ENCODE measurements at places on chromosomes 3 and 15.

- no peak for DNase-seq
These were observed 264.6 kb upstream of the COL8A1 start for GRCh38 chr3:99373846-99374210.

GRCh38 chr3:194541483-194541882 lies 54.7 kb upstream of the ATP13A3 start:
- DNase-seq = no peak

GRCh38 chr15:42608752-42609488 lies 33.5 kb downstream of the STARD9 start:
- no peak for DNase-seq

- no peak for DNase-seq
These were observed 833 bp downstream of the MAN2A2 start for GRCh38 chr15:90903733-90904536.

- DNase-seq = no peak
These were observed 6.3 kb downstream of the TEX264 start for GRCh38 chr3:51677358-51677757.

- no peak for DNase-seq
These were observed 53.3 kb upstream of the MELTF start for GRCh38 chr3:197082871-197083270.

DNA sequence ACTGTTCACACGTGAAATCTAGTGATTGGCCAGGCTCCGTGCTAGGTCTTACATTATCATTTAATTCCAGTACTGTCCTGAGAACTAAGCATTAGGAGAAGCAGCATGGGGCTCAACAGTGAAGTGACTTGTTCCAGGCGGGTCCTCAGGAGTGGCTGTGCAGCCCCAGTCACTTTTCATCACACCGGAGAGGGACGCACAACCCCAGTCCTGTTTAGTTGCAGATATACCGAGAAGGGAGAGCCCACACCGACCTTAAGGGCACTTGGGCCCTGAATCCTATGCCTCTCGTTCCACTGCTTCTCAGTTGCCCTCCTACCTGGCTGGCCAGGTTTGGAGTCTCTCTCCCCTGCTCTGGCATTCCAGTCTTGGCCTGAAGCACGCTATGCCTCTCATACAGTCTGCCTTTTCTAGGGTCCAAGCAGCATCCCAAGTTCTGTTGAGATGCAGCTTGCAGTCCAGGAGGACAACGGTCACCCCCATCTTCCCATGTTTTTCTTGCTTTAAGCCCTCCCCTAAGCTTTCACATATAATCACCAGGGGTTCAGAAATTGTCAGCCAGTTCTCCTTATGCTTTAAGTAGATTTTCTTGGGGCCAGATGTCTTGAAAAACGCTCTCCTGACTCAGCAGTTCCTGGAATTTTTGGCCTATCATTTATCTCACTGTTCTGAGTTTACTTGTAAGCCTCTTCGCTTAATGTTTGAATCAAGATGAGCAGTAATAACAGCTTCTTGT lies 10.1 kb downstream of the FAM131A start:
- no peak for DNase-seq

DNA sequence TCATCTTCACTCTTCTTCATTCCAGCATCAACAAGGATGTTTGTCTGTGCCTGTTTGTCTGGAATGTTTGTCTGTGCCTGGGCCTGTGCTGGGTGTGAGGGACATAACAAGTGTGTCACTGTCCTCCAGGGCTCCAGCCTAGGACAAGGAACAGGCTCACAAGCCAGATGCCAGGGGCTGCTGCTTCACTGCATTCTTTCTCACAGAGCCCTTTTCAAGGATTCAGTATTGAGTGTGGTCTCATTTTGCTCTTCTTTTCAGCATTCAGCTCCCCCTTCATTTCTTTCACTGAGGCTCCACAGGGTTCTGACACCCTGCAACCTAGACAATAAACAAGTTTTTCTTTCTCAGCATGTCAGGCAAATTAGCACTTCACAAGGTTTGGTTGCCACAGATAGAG lies 43.6 kb upstream of the KY start:
- DNase-seq = no peak

- DNase-seq = no peak
These were observed 102.9 kb downstream of the CHST2 start for GRCh38 chr3:143222505-143222904.

DNA sequence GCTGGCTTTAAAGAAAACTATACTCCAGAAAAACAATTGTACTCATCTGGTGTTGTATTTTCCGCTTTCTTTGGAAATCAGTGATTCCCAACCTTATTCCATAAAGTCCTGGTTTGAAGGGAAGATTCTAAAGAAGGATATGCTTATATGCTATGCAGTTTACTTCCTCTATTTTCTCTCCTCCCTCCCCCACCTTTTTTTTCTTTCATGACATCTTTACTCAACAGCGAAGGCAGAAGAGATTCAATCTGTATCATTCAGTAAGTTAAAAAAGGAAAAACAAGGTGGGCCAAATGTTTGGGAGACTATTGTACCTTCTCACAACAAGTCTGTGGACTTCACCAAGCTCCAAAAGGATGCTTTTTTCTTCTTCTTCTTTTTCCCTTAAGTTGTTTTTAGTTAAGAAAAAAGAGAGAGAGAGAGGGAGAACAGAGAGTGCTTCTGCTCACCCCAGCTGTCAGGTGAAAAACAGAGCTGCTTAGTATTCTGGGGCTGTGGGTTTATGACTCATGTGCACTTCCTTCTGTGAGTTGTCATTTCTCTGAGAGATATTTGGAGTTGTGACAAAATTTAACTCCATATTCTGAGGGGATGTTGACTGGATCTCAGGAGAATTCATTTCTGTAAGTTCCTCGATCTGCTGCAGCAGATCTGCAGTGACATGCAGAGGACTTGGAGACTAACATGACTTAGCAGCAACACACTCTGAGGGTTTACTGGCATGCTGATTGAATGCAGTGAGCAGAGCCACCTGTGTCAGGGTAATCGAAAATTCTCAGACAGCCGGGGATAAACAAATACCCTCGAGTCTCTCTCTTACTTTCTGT lies 70.7 kb downstream of the SSR3 start:
- no peak for DNase-seq

- DNase-seq = peak; percentile 7
These were observed 52.6 kb upstream of the AKAP13 start for GRCh38 chr15:85327820-85328219.

DNA sequence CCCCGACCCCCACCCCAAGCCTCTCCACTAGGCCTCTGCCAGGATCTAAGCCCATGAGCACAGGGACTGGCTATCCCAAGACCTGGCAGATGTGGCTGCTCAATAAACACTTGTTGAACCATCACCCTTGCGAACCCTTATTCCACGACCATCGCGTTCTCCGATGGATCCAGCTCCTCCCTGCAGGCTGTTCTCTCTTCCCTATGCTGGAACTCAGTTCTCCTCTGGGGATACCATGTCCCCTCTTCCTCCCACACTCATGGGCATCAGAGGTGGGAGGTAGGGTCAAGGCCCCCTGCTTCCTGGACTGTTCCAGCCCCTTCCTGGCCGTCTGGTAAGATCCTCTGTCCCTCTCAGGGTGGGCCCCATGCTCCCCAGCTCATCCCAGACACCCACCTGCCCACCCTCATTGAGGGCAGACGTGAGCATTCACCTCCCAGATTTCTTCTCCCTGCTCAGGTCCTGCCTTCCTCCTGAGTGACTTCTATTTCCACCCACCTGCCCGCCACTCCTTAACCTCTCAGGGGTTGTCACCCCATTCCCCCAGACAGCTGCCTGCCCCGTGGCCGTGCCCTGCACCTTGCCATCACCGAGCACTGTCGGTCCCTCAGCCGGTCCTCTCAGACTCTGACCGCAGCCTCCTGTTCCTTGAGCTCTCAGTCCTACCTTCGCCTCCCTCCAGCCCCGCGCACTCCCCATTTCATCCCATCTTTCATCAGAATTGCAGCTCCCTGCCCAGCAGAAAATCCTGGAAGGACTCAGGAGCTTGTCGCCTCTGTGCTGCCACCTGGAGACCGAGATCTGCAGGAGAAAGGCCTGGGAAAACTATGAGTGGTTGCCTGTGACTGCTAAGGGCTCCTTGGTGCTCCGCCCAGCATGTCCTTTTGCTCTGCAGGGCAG lies 42.0 kb downstream of the PML start:
- no peak for DNase-seq

GRCh38 chr3:37590328-37591079 lies 271.2 kb upstream of the CTDSPL start:
- peak; percentile 56 for DNase-seq

- DNase-seq = no peak
These were observed 170.4 kb downstream of the SMAD6 start for GRCh38 chr15:66872405-66872804.

- DNase-seq = peak; percentile 26
These were observed 32.6 kb upstream of the SLC41A3 start for GRCh38 chr3:126116526-126116925.

DNA sequence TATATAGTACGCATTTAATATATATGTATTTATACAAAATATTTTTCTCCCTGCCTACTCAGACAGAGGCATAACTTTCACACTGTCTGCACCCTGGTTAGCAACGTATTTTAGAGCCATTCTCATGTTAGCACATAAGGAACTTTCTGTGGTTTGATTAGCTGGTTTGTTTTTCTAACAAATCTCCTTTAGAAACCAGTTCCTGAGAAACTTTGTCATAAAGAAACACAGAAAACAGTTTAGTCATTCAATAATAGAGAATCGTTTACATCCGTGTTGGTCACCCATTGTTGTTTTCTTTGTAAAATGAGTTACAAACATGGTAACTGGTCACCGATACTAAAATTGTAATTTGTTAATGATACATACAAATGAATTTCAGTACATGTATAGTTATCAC lies 5.9 kb upstream of the NGRN start:
- no peak for DNase-seq

DNA sequence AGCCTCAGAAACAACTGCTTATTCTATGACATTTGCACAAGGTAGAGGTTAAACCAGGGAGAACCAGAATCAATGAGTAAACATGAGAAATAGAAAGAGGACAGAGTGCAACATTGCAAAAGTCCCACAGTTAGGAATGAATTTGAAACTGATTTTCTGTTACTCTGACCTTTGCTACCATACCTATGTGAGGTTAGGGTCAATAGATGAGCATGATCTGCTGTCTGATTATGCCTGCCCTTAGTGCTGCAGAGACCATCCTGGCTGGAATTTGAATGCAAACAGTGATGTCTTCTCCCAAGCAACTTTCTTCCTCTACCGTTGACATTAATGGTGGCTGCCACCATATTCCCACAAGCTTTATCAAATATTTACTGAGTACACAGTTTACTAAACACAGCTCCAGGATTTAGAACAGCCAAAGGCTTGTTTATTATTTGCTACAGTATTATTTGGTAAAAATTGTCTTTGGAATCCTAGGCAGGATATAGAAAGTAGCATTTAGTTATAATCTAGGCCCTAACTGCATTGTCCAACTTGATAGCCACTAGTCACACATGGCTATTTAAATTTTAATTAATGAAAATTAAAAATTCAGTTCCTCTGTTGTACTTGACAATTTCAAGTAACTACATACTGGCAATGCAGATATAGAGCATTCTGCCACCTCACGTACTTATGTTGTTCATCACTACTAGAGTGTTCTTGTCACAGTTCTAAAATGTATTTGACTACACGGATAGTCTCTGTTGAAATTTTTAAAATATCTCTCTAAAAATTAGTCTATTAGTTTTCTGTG lies 8.9 kb upstream of the CLDN1 start:
- DNase-seq = no peak

DNA sequence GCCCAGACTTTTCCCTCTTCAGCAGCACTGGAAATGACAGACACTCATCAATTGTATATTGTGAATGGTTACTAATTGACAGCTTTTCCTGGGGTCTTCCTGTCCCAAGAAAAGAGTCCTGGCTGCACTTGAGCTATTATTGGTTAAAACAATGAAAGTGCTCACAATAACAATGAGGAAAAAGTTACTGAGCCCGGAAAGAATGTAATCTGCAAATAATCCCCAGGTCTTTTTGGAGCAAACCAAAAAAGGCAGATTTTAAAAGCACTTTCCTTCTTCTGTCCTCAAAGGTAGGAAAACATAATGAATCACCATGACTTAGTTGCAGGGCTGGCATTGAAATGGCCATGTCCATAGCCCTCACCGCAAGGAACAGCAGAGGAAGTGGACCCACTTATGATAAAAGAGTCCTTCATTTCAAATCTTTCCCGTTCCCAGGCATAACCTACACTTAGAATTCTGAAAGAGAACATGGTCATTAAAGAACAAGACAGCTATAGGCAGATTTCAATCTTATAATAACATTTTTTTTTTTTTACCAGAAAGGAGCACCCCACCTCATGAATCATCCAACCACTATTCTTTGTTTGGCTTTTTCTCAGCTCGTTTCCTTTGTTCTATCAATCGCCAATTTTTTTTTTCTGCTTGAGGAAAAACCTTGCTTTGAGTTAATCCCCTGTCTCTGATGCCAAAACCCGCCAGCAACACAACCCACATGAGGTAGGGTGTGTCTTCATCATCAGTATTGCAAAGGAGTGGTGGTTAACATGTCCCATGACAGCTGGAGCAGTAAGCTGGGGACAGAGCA lies 35.5 kb upstream of the ATP1B3 start:
- no peak for DNase-seq

GRCh38 chr3:49158103-49158709 lies 7.9 kb downstream of the CCDC71 start:
- no peak for DNase-seq

Data from ureter (tissue), 1 donor.